ENCODE measurements at places on chromosomes 7 and 10.

GRCh38 chr7:44750424-44750823 lies 1.8 kb downstream of the ZMIZ2 start:
- DNase-seq, result no peak

DNA sequence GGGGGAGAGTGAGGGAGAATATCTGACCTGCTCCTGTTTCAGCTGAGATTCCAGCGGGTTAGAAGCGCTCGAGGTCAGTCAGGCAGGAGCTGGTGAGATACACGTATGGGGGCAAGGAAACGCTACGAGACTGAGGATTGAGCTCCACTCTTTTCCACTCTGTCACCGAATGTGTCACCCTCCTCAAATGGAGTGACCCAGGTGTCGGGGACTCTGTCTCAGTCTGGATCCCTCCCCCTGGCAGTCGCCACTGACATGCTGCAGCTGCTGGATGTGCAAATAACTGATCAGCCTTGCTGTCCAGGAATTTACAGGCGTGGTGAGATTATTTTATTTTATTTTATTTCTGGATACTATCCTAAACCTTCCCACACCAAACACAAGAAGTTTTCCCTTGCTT lies 100.9 kb upstream of the DPP6 start:
- no peak for DNase-seq

DNA sequence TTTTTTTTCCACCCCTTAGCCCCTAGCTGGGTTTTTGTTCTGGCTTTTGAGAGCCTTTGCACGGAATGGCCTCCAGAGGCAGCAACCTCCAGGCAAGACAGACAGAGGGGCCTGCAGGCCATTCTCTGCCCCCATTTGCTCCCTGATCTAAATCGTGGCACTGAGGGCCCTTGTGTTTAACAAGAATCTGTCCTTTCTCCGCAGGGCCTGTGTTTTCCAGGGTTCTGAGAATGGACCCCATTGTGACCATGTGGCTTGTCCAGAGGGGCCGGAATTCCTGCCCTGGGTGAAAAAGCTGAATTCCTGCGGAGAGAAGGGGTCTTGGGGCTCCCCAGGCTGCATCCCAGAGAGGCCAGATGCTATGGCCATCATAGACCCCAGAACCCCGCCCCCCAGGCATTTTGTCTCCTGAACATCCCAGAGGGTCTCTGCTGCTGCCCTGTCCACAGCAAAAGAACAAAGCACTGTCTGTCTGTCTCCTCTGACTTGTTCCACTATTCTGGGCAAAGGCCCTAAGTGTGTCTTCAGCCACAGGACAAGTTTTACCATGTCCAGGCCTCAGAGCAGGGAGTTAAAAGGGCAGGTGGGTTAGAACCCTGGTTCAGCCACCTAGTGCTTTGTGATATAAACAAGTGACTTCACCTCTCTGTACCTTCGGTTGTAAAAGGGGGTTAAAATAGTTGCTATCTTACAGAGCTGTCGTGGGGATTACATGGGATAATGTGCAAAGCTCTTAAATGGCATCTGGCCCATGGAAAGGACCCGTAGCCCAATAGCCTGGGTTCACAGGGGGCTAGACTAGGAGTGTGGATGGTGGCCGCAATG lies 155.6 kb downstream of the SH3PXD2A start:
- DNase-seq, result no peak

DNA sequence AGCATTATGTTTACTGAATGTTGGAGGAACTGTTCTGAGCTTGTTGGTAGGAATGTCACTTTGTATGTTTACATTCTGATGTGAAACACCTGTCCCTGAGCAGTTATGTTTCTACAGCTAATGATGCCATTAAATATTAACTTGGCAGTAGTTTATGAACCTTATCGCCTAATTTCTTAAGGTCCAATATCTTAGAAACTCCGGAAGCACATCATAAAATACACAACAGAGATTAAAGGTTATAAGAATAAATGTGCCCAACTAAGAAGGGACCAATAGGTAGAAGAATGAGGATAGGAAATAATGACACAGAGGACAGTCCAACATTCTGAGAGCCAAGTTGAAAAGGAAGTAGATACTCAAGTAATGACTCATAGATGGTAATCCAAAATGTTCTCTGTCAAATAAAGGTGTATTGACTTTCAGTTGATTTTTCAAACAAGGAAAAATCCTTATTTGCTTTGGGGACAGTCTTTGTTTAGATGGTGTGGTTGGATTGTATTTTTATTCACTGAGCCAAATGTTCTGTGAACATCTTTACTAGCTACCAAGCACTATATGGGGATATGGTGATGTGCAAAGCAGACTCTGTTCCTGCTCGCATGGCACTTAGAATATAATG lies 31.9 kb downstream of the LCOR start:
- no peak for DNase-seq

GRCh38 chr7:7673240-7673550 lies 32.6 kb downstream of the UMAD1 start:
- DNase-seq, result no peak

- no peak for DNase-seq
These were observed 13.4 kb upstream of the ERCC6 start for GRCh38 chr10:49552277-49552676.

- DNase-seq, result no peak
These were observed 2.6 kb downstream of the GJD4 start for GRCh38 chr10:35607475-35608327.

DNA sequence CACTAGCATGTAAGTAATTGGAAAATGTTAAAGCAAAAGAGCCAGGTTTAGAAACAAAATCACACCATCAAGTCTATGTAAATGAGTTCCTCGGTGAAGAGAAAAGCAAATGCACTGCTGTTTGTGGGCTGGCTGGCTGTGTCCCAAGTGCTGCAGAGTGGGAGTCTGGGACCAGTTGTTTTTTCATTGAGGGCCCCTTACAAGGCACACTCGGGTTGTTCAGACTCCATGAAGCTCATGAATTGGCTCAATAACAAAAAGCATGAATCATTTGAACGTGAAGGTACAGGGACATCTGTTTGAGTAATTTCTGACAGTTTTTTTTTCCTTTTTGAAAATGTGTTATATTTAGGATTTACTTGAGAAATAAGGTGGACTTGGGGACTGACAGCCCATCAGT lies 28.0 kb downstream of the GRK5 start:
- peak; percentile 13 for DNase-seq

GRCh38 chr7:13770305-13770704 lies 219.2 kb downstream of the ETV1 start:
- DNase-seq, result no peak

- no peak for DNase-seq
These were observed 18.8 kb upstream of the MINDY3 start for GRCh38 chr10:15879058-15879457.

DNA sequence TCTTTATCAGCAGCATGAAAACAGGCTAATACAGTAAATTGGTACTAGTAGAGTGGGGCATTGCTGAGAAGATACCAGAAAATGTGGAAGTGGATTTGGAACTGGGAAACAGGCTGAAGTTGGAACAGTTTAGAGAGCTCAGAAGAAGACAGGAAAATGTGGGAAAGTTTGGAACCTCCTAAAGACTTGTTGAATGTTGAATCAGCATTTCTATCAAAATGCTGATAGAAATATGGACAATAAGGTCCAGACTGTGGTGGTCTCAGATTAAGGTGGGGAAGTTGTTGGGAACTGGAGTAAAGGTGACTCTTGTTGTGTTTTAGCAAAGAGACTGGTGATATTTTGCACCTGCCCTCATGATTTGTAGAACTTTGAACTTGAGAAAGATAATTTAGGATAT lies 231.2 kb upstream of the KCND2 start:
- no peak for DNase-seq

GRCh38 chr7:12211711-12212485 lies 804 bp downstream of the TMEM106B start:
- DNase-seq, result no peak

- no peak for DNase-seq
These were observed 71.5 kb upstream of the LRRC17 start for GRCh38 chr7:102841290-102841689.

GRCh38 chr10:102596506-102596971 lies 47.7 kb upstream of the TRIM8 start:
- DNase-seq, result peak; percentile 29

DNA sequence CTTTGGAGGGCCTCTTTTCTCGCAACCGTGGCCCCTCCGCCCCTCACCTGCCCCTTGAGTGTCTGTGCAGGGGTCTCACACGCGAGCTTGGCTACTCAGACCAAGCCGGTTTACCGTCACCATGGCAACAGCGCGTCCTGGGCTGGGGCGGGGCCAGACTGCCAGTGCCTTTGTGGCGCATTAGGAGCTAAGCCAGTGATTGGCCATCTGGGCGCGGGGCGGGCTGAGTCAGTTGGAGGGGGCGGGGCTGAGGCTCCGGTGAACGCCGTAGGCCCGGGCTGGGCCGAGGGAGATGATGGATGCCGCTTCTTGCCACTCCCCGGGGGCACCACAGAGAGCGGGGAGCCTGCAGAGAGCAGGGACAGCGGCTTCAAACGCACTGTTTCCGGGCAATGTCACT lies 48.7 kb upstream of the FXYD4 start:
- peak; percentile 79 for DNase-seq

DNA sequence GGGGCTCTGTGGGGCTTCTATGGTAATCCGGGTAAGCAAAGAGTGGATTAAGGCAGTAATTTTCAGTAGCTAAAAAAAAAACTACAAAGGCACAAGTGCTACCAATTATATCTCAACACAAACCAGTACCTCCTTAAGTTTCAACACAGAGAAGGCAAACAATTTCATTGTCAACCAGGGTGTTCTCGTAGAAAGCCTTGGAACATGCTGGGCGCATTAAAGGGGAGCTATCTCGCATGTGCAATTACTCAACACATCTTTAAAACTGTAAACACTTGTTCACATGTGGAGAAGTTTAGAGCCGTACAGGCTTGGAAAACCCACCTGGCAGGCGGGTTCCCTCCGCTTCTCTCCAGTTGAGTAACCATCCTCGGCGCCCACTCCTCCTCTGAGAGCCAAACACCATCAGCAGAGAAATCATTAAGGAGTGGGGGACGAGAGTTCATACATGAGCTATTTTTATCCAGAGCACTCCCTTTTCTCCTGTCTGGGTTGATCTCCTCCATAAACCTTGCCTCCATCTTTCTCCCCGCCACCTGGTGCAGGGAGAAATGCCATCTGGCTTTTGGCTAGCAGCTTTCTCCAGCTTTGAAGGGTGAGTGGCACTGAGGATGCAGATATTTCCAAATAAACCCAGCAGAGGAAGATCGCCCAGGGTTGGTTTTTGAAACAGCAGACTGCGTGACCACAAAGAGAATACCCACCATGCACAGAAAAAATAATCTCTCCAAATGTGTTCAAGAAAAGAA lies 287.1 kb downstream of the WDR11 start:
- DNase-seq, result no peak

DNA sequence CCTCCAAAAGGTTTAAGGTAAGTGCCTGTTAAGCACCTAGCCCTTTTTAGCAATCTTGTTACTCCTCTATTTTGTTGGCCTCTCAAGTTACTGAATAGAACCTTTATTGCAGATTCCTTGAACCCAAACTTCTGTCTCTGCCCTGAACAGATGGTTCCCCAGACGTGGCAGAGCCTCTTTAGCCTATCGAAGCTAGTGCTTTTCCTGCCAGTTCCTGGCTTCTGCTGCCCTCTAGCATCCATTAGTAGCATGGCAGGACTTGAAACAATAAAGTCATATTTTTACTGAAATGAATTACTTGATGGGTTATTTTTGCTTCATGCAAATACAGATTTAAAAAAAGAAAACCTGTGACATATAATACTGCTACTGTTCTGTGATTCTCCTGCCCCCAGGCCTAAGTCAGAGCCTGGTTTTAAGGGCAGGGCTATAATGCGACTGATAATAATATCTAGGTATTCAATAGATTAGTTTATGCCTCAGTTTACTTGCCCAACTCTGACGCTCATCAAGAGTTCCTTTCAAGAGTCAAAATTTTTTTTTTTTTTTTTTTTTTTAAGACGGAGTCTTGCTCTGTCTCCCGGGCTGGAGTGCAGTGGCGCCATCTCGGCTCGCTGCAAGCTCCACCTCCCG lies 84.3 kb upstream of the PHF14 start:
- peak; percentile 31 for DNase-seq

GRCh38 chr7:38147005-38147404 lies 31.0 kb upstream of the STARD3NL start:
- DNase-seq, result no peak

- no peak for DNase-seq
These were observed 115.4 kb downstream of the RPS24 start for GRCh38 chr10:78148961-78149612.

- no peak for DNase-seq
These were observed 43.4 kb upstream of the ITGB8 start for GRCh38 chr7:20287317-20287716.

DNA sequence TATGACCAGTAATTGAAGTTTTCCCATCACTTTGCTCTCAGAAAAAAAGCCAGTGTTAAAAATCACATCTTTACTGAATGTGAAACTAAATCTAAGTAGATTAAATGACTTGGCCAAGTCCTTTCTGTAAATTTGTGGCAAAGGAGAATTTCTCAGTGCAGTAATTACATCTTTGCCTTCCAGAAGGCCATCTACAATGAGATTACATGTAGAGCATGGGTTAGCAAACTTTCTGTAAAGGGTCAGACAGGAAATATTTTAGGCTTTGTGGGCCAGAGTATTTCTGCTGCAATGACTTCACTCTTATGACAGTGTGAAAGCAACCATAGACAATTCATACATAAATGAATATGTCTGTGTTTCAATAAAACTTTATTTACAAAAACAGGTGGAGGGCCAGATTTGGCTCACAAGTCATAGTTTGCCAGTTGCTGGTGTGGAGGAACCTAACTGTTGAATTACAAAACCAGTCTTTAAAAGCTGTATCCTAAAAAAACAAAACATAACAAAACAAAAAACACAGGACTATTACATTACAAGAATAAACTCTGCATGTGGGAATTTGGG lies 191.0 kb downstream of the TAX1BP1 start:
- DNase-seq, result no peak

- DNase-seq, result no peak
These were observed 7.7 kb upstream of the MSMB start for GRCh38 chr10:46053534-46054434.

DNA sequence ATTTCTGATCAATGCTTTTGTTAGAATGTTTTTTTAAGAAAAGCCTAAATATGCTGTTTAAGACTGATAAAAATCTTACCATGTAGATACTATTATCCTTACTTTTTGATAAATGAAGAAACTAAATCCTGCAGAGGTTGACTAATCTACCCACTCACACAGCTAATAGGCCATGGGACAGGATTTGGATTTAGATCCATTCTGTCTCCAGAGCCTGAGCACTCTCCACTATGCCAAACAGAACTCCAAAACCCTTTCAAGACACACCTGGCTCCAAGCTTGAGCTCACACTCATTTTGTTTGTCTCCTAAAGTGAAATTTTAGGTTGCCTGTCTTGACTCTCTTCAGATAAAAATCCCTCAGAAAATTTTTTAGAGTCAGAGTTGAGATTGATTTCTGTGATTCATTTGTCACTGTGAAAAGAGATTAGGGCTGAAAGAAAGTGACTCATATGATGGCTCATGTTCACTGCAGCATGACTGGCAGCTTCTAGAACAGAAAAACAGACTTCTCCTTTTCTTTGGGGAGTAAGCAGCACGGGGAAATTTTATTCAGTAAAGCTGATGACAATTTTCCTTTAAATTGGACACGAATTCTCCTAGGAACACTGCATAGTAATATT lies 132.3 kb upstream of the POT1 start:
- DNase-seq, result no peak

GRCh38 chr7:2698581-2699288 lies 10.7 kb downstream of the AMZ1 start:
- DNase-seq, result peak; percentile 53

GRCh38 chr7:102875700-102876295 lies 37.0 kb upstream of the LRRC17 start:
- peak; percentile 35 for DNase-seq

Data from stimulated activated CD4-positive, alpha-beta T cell treated with anti-CD3 and anti-CD28 coated beads, Interleukin-2, amount 100 ng/mL, for 24 hours (primary cell).